ENCODE measurements at places on chromosomes 13 and 19.

GRCh38 chr19:42306646-42307045 is 4.2 kb upstream of the PAFAH1B3 start:
- no peak for DNase-seq

GRCh38 chr13:31151837-31152236 is 9.9 kb downstream of the HSPH1 start:
- DNase-seq, result no peak

- DNase-seq, result no peak
Observed at GRCh38 chr13:83327091-83327490, 555.2 kb downstream of the SLITRK1 start.

- no peak for DNase-seq
Observed at GRCh38 chr13:44323754-44324153, 49.9 kb upstream of the SERP2 start.

DNA sequence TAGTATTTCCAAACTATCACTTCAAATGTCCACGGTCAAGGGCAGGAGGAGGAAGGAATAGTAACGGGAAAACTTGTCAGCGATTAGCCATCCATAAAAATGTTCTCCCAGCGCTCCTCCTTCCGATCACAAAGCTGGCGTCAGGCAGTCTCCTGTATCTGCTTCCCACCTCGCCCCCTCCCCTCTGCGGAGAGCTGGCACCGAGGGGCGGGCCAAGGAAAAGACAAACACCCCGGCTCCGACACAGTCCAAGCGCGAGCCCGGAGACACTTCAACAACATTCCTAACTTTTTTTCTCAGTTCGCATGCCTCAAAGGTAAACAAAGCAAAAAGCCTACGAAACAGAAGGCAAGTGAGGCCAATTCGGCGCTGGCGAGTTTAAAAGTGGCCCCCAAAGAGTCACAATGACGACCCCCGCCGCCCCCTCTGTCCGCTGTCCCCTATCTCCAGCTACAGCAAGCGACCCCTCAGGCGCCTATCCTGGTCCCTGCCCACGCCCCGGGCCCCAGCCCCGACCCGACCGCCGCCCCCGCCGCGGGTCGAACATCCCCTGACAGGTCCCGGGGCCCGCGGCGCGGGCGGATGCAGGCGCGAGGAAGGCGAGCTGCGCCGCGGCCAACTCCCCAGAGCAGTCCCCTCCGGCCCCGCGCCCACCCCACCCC is 736 bp downstream of the SMAD9 start:
- DNase-seq, result no peak

- no peak for DNase-seq
Observed at GRCh38 chr19:29410601-29411000, 115.2 kb upstream of the VSTM2B start.

DNA sequence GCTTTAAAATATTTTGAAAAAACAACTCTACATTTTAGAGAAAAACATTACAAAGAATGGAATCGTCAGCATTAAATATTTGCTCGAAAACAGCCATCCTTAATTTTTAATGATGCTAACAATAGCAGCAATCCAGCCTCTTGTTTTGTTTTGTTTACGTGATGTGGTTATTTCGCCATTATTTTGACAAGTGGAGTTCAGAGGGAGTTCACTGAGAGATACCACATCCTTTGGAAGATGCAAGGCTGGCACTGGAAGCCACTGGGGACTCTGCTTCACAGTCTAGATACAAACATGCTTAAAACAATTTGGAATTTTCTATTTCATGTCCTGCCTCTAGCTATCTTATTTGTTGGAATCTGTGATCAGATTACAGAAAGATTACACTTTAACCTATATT is 556.3 kb downstream of the PCDH17 start:
- DNase-seq, result no peak

DNA sequence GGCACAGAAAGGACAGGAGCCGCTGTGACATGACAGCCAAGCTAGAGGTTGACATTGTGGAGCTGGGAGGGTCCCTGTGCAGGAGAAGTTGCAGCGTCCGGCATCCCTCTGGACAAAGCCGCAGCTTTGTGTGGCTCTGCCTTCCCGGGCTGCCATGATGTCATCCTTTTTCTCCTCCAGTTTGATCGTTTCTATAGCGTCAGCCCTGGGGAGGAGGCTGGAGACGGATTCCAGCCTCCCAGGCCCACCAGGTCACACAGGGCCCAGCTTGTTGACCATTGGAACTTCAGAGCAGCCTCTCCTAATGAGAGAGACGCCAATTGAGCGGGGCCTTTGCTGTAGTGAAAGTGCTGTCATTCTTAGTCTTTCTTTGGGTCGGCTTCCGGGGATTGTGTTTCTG is 3.8 kb upstream of the KCNJ14 start:
- DNase-seq, result no peak

- DNase-seq, result no peak
Observed at GRCh38 chr13:109191413-109191812, 562.0 kb downstream of the MYO16 start.

DNA sequence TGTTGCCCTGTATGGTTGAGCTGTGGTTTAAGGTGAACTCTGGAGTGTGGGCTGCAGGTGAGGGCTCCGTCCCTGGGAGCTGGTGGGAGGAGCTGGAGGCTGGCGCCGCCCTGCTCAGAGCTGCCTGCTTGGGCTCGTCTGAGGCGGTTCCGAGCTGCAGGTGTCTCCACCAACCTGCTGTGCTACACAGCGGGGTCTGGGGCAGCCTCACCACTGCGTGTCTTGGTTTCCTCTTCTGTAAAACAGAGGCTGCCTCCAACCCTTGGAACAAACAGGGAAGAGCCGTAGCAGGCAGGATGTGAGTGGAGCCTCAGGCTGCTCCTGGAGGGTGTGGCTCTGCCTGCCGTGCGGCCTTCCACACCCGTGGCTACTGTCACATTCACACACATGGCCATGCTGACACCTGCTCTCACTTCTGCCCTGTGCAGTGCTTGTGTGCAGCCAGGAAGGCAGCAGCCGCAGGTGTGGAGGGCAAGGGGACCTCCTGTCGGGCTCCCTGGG is 21.4 kb downstream of the NAXD start:
- DNase-seq, result no peak

DNA sequence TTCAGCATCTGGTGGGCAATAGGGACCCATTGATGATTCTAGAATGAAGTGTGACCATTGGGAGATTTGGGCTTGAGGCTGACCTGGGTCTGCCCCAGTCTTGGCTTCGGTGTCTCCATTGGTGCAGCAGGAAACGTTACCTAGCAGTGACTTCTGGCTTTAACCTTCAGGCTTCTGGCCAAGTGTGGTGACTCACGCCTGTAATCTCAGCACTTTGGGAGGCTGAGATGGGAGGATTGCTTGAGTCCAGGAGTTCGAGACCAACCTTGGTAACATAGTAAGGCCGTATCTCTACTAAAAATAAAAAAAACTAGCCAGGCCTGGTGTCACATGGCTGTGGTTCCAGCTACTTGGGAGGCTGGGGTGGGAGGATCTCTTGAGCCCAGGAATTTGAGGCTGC is 7.2 kb downstream of the FCHO1 start:
- no peak for DNase-seq

Data from LoVo (cell line).